ENCODE measurements at places on chromosomes 3 and 15. TPM values are rescaled to one million over a fixed set of nuclear protein-coding genes. Genes with fewer than 3 reads are reported as not detected.
A peak's percentile ranks its signal among the peaks of the same experiment; 100 is the strongest.

Gene THSD4
- 7.2 TPM for total RNA-seq

Gene PLSCR5
- not detected for total RNA-seq

Gene MAP6D1
- 10.6 TPM for total RNA-seq

Gene HCN4
- total RNA-seq = 10.1 TPM

Gene COL6A6
- 0.07 TPM for total RNA-seq

Gene PRR20G
- not detected for total RNA-seq

Gene OGG1
- total RNA-seq = 27.6 TPM

Gene GHSR
- total RNA-seq = not detected

Gene PSTPIP1
- 0.80 TPM for total RNA-seq

Gene CFAP92
- total RNA-seq = 1.6 TPM

Gene SLC28A1
- not detected for total RNA-seq

Gene GPR62
- 0.38 TPM for total RNA-seq

Gene GRM2
- total RNA-seq = 5.2 TPM

Gene PDZRN3
- total RNA-seq = 11.0 TPM

Gene IL17RE
- total RNA-seq = 4.3 TPM

GRCh38 chr3:10816019-10816862 is at the start of gene SLC6A11:
Gene SLC6A11, plus strand, starts transcription at chr3:10816228. Its CDS starts 38 bp downstream, at chr3:10816266.
- peak; percentile 70 for DNase-seq

GRCh38 chr3:108093021-108093420 is 2.2 kb upstream of the CD47 start:
- DNase-seq = no peak

DNA sequence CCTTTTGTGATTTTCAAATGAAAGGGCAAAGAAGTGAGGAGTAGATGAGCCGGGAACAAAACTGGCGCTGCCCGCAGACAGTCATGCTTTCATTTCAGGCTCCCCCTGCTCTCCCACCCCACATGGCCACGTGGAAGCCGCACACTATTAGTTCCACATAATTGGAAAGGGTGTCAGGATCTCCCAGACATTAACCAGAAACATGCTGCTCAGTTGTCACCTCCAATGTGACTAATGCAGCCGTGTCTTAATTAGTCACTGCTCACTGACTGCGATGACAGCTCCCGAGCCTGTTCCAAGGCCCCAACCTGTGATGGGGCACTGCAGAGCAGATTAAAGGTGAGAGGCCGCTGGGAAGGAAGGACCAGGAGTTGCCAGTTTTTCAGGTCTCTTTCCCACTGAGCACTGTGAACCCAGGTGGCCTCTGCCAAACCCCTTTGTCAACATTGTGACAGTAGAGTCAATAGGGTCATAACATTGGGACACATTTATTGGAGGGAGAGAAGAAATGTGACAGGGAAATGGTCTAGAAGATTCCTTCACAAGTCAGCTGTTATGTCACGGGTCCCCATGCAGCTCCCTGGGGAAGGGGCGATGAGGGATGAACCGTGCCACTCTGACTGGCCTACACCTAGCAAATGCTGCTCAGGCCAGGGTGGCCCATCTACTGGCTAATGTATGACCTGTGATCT is 38.6 kb upstream of the SFMBT1 start:
- no peak for DNase-seq

- no peak for DNase-seq
These were observed 212.5 kb downstream of the EPHB1 start for GRCh38 chr3:135007607-135008006.

- peak; percentile 74 for DNase-seq
These were observed 716 bp upstream of the ISLR2 start for GRCh38 chr15:74129586-74130154.

- DNase-seq = no peak
These were observed 77.5 kb downstream of the TBL1XR1 start for GRCh38 chr3:177119829-177120228.

GRCh38 chr15:42741710-42742109 is 4.8 kb upstream of the CDAN1 start:
- DNase-seq = no peak

DNA sequence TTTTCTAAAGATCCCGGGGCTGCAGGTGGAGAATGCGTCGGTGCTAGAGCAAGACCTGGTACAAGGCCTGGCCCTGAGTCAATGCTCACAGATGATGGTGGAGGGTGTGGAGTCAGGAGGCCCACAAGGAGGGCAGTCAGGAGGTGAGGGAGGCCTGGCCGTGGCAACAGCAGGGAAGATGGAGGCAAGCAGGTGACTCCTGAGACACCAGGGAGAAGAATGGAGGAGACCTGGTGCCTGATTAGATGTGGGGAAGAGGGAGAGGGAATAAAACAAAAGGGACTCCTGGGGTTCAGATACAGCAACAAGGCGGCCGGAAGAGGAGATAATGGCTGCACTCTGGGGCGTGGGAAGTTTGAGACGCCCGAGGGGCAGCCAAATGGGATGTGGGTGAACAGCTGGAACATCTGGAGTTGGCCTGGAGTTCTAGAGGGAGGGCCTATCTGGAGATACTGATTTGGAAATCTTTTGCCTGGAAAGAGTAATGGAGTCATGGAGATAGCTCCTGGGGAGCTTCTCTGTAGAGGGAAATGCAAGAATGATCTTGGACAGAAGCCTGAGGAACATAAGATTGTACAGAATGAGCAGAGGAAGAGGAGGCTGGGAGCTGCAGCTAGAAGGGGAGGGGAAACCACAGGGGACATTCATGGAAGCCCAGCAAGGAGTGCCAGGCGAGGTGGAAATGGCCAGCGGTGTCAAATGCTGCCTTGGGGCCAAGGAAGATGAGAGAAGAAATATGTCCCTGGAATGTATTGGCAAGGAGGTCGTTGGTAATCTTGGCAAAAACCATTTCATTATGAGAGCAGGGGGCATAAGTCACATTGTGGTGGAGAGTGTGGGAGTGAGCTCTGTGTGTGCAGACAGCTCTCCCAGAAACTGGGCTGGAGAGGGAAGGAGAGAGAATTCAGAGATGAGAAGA is 67.5 kb upstream of the CORO2B start:
- no peak for DNase-seq

- no peak for DNase-seq
These were observed 176.1 kb downstream of the NEK10 start for GRCh38 chr3:27193056-27193455.

DNA sequence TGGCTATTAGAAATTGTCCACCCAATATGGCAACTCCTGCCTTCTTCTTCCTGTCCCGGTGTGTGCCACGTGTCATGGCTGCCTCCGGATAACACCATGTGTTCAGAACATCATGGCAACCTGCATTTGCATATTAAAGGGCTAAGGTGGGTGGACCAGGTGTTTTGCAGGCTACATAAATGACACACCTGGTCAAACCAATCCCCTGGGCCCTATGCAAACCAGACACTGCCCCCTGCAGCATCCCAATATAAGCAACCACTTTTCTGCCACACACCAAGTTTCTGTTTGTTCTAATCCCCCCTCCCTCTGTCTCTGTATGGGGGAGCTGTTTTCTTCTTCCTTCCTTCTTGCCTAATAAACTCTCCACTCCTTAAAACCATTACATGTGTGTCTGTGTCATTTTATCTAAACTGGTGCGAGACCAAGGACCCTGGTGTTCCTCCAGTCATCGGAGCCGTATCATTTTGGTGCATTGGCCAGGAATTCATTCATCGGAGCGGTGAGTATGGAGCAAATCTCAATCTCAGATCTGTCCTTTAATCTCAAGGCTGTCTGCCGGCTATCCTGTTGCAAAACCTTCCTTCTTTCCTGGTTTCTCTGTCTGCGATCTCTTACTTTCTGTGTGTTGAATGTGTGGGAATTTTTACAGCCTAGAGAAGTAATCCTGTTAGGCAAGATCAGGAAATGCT is 44.5 kb downstream of the NCEH1 start:
- DNase-seq = peak; percentile 10

DNA sequence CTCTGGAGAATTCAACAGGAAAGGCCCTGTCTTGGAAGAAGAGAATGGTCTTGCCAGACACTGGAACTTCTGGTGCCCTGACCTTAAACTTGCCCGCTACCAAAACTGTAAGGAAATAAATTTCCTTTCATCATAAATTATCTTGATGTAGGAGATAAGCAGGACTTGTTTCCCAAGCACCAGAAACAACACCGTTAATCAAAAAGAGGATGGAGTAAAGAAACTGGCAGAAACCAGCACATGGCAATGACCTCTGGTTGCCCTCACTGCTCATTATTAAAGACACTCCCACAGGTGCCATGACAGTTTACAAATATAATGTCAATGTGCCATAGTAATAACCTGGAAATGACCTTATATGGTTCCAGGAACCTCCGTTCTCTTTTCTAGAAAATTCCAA is 426.1 kb downstream of the EDEM1 start:
- DNase-seq = no peak

GRCh38 chr15:37695719-37696118 is 238.7 kb upstream of the TMCO5A start:
- DNase-seq = no peak

DNA sequence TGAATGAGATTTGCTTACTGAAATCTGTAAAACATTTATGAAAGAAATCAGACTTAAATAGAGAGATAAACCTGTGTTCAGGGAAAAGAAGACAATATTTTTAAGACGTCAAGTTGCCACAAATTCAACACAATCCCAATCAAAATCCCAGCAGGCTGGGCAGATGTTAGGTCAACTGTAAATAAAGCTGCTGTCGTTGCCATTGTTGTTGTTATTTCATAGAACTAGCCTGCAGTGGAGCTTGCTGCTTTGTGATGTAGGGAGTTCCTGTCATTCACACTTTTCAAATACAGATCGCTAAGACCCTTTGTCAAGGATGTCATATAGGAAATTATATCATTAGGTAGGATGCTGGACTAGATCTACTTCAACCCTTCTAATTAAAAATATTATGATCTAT is 123.1 kb downstream of the NEO1 start:
- peak; percentile 16 for DNase-seq

DNA sequence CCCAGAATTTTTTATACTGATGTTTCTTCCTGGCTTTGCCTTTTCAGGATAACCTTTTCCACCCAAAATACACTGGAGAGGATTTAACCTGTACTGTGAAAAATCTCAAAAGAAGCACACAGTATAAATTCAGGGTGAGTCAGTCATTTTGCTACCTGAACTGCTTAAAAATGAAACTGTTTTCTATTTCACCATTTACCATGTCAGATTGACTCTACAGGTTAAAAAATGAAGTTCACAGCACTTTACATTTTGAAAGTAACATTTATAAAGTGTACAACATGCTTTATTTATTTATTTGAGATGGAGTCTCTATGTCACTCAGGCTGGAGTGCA is 115.2 kb downstream of the GHSR start:
- DNase-seq = no peak
